ENCODE measurements at places on chromosomes 16 and 17.

DNA sequence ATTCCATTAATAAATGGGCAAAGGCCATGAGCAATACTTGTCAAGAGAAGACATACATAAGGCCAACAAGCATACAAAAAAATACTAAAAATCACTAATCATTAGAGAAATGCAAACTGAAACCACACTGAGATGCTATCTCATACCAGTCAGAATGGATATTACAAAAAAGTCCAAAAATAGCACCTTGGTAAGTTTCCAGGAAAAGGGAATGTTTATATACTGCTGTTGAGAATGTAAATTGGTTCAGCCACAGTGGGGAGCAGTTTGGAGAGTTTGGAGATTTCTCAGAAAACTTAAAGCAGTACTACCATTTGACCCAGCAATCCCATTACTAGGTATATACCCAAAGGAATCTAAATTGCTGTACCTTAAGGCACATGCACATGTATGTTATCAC, 467.7 kb downstream of the CDH11 start:
- DNase-seq, result no peak

DNA sequence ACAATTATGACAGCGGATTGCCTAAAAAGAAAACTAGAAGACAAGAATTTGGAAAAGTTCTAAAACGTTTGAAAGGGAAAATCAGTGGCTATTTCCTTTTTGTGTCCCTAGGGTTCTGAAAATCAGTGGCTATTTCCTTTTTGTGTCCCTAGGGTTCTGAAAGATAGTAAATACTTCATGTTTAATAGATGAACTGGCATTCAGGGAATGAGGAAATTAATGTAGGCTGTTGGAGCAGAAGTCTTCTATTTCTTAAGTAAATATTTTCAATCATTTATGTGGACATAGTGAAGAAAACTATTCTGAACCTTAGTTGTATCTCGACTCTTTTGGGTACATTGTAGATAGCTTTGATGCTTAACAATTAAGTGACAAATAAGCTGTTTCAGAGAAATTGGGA, 78.9 kb downstream of the SHISA6 start:
- no peak for DNase-seq

- no peak for DNase-seq
Measured at GRCh38 chr17:72332367-72332766, 211.5 kb downstream of the SOX9 start.

DNA sequence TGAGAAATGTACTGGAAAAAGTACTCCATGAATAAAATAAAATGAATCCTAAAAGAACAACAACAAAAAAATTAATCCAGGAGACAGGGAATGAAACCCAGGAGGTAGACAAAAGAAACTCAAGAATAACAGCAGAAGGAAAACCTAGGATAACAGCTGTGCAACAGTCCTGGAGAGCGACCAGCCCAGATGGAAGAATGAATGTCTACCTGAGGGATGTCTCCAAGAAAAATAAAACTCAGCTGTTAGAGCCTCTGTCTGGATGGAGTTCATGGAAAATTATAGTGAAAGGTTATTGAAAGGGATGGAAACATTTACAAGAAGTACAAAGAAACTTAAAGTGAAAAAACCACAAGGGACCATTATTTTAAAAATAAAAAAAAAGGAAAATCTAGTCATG, 135.8 kb upstream of the CA10 start:
- no peak for DNase-seq

DNA sequence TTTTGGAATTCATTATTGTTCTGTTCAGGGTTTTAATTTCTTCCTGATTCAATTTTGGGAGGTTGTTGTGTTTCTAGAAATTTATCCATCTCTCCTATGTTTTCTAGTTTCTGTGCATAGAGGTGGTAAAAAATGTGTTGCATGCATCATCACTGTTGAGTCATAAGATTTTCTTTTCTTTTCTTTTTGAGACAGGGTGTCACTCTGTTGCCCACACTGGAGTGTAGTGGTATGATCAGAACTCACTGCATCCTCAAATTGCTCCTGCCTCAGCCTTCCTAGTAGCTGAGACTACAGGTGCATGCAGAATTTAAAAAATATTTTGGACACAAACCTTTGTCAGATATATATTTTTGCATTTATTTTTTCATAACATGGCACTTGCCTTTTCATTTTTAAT, 184.8 kb downstream of the BCAS3 start:
- no peak for DNase-seq

DNA sequence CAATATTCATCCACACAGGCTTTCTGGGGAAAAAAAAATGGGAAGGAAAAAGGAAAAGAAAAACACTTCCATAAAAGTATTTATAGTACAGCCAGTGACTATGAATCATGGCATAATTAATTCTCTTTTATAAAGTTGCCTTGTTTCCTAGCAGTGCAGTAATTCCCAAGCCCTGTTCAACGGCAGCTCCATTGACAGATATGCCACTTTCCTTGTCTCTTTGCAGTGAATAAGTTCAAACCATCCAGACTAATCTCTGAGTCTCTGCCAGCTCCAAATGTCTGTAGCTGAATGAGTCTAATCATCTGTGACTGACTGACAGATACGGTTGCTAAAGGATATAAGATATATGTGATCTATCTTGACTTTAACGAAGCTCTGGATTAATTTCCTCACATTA, 52.9 kb upstream of the KCNJ16 start:
- no peak for DNase-seq

GRCh38 chr17:57982452-57983170, 5.4 kb downstream of the VEZF1 start:
- DNase-seq, result no peak

DNA sequence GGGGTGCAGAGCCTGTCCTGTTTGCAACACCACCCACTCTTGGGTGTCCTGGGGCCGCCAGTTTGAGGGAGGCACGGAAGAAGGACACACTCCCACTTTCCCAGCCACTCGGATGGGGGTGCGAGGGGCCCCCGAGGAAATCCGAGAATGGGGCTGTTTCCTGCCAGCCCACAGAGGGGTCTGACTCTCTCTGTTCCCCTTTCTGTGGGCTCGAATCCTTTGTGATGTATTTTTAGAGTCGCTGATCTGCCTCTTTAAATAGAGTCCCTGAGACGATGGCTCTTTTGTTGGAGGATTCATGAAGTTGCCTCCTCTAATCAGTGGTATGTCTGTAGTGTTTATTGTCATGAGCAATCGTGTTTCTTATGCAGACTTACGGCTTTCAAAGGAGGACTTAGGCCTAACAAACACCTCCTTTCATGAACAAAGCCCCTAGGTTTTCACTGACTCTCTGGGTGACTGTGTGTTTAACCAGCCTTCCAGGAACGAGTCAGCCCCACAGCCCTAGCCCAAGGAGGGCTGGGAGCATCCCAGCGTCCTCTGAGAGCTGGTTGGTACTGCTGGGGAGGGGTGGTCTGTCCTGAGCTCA, 29.1 kb downstream of the CIBAR2 start:
- no peak for DNase-seq

DNA sequence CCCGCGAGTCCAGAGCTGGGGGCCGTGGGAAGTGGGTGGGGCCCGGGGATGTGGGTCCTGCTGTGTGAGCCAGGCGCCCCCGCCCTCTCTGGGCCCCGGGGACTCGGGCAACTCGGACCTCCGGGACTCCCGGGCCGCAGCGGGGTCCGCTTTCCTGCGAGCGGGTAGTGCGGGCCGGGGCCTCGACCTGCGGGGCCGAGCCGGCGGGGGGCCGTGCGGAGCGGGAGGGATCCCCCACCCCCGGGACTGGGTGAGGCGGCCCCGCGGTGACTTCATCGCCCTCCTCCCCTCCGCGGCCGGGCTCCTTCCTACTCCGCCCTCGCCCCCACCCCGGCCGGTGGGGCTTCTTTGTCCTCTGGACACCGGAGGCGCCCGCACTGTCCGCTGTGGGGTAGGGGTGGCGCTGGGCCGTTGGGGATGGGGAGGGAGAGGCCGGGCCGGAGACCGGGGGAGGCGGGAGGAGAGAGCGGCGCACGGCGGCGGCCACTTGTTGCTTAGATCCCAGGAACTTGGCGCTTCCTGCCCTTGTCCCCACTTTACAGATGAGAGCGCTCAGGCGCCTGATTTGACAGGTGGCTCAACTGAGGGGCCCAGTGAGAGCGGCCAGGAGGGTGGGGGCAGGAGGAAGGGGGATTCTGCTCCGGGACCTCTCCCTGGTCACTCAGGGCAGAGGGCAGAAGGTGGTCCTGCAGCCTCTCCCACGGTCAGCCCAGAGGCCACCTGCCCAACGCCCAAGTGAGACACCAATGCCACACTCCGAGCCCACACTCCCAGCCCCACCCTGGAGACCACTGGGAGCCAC, 874 bp downstream of the CMTM3 start:
- no peak for DNase-seq

- no peak for DNase-seq
Measured at GRCh38 chr16:912322-912683, 58.5 kb downstream of the LMF1 start.

DNA sequence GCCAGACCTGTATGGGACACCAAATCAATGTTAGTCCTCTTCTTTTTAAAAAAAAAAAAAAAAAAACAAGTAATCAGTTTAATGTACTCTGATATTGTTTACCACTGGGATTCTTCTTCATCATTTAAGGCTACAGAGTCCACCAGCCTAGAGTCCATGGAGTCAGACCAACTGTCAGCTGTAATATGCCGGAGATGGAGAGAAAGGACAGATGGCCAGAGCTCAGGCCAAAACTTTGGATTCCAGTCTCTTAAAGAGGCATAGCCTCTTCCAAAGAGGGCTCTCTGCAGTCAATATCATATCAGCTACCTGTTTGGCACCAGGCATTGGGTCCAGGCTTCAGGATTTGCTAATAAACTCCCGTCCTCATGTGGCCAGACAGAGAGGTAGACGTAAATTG, 469.6 kb upstream of the HSBP1 start:
- no peak for DNase-seq

DNA sequence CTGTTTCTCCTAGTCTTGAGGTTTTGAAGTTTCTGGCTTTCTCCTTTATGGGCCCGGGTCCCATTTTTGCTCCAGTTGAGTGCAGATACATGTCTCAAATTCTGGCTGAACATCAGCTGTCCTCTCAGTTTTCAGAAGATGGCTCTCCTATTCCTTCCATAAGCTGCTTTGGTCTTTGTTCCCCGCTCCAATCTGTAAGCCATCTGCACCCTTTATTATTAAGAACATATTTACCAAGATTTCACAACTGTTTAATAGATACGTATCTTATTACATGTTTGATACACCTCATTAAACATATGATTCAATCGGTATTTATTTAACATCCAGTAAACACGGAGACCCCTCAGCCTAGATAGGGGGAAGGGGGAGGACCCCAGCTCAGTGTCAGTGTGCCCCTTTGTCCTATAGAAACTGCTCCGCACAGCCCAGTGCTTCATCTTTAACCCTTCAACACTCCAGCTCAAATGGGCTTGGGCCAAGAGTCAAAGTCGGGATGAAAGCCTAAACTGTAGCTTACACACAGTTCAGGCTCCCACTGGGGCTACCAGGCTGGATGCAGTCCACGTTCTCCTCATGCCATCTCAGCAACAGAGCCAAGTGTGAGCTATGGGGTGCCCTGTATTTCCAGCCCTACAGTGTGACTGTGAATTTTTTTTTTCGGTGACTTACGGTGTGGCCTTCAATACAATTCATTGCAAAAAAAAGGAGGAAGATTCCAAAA, 166.0 kb upstream of the ZFHX3 start:
- no peak for DNase-seq

DNA sequence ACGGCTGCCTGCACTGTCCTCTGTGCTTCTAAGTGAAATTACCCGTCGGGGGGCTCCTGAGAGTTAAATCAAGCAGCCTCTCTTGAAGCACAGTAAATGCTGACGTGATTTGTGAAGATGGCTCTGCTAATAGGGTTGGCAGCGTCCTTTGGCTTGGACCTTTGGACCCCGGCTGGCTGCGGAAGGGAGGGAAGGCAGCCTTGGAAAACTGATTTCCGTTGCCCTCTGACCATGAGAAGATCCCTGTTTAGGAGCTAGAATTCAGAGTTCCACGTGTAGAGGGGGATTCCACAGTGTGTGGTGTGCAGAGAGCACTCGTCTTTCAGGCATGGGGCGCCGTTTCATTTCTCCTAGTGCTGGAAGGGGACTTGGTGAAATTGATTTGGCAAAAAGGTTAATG, 640.8 kb downstream of the WWOX start:
- DNase-seq, result no peak

DNA sequence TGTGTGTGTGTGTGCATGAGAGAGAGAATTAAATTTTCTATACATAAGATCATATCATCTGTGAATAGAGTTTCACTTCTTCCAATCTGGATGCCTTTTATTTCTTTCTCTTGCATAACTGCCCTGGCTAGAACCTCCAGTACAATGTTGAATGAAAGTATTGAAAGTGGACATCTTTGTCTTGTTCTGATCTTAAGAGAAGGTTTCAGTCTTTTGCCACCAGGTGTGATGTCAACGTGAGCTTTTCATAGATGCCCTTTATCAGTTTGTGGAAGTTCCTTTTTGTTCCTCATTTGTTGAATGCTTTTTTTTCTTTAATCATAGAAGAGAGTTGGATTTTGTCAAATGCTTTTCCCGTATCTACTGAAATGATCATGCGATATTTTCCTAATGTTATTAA, 63.3 kb downstream of the RNF213 start:
- no peak for DNase-seq

DNA sequence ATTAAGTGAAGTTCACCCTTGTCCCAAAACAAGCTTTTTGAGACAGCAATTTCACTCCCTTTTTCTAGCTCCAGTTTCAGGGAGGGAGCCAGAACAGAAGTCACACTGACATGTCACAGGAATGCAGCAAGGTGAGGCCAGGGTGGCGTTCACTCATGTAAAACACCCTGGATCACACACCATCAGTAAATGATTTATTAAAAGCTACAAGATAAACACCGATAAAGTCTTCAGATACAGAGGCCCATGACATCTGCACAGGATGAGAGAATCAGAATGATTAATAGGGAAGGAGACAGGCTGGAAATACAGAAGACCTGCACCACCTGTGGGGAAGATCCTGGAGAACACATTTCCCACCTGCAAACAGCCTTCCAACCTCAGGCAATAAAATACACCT, 77.5 kb upstream of the DYNLRB2 start:
- no peak for DNase-seq

DNA sequence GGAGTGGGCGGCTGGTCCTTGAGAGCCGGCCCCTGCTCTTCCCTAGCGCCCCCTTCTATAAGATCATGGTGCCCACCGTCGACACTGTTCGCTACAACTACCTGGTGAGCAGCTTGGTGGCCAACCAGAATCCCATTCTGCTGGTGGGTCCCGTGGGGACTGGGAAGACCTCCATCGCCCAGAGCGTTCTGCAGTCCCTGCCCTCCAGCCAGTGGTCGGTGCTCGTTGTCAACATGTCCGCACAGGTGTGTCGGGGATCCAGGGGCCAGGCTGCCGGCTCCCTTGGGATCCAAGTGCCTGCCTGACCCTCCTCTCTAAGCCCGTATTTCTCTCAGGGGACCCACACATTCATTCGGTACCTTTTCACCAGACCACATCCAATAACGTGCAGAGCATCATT, 41.4 kb upstream of the KDM6B start:
- no peak for DNase-seq

GRCh38 chr17:1471490-1471889, 15.5 kb upstream of the CRK start:
- DNase-seq, result no peak

DNA sequence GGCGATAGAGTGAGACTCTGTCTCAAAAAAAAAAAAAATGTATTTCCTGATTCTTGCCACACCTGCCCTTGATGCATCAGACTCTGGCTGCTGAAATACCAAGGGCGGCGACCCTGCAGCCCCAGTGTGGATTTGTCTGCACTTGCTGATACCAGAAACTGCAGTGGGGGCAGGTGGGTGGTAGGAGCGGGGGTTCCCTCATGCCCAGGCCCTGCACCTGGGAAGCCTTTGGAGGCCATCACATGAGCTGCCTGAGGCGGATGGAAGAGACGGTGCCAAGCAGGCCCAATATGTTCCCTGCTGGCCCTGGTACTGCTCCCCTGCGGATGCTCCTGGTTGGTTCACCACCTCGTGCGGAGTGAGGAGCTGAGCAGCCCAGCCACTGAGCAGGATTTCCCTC, 50.6 kb downstream of the MARF1 start:
- DNase-seq, result no peak

- DNase-seq, result no peak
Measured at GRCh38 chr17:43983515-43984411, 20.7 kb upstream of the NAGS start.

Data from NCI-H526 treated with DMSO at 0.1 percent for 48 hours (cell line).